ENCODE measurements at places on chromosomes 12 and 14. TPM values are rescaled to one million over a fixed set of nuclear protein-coding genes. Genes with fewer than 3 reads are reported as not detected.

GRCh38 chr12:58293308-58293982, 352.1 kb downstream of the ATP23 start:
- no peak for DNase-seq

- no peak for DNase-seq
Measured at GRCh38 chr14:76870166-76870565, 44.0 kb downstream of the LRRC74A start.

GRCh38 chr14:77052281-77053044, 24.0 kb upstream of the IRF2BPL start:
- no peak for DNase-seq

GRCh38 chr14:80216818-80217217, 5.5 kb upstream of the DIO2 start:
- no peak for DNase-seq

DNA sequence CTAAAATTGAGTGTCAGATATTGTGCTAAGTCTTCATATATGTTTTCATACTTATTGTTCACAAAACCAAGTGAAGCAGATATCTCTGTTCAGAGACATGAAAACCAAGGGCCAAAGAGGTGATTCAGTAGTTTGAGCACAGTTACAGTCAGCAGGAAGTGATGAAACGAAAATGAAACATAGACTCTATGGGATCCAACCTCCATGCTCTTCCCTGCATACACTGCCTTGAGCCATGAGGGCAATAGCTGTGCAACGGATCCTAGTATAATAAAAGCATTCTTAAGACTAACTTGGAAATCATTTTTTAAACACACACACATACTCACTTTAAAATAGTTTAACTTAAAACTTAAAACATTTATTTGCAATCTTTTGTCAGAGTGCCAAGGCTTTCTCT, 27.9 kb downstream of the ESR2 start:
- DNase-seq, result no peak

GRCh38 chr12:131057211-131057721, 103.6 kb downstream of the ADGRD1 start:
- peak; percentile 75 for DNase-seq

GRCh38 chr12:30268041-30268440, 427.6 kb downstream of the IPO8 start:
- no peak for DNase-seq

DNA sequence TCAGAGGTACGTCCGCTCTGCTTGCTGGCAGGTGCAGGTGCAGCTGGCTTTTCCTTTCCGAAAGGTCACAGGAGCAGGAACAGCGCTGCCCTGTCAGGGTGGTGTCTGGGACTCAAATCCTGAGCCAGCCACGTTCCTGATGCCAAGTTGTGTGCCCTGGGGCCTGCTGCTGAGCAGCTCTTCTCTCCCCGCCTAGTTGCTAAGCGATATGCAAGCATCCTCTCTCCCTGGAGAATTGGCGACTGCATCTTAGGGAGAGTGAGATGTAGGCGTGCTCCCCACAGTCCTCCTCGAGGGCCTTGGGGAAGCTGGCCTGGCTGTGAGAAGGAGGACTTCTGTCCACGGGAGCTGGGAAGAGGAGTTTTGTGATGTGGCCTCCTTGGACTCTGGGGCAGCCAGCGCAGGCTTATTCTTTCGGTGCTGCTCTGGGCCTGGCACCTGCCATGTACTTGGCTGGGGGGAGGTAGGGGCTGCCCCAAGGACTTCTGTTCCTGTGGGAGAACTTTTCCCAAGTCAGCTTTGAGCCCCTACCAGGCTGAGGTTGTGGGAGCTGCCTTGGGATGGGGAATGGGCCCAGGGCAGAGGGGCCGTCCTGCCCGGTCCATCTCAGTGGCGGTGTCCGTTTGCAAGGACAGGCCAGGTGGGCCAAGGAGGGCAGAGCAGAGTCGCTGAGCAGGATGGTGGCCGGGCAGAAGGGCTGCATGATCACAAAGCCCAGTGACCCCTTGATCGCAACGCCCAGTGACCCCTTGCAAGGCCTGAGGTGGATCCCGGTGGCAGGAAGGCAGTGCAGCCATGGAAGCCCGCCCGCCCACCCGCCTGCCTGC, 183.5 kb downstream of the ADGRD1 start:
- peak; percentile 81 for DNase-seq

DNA sequence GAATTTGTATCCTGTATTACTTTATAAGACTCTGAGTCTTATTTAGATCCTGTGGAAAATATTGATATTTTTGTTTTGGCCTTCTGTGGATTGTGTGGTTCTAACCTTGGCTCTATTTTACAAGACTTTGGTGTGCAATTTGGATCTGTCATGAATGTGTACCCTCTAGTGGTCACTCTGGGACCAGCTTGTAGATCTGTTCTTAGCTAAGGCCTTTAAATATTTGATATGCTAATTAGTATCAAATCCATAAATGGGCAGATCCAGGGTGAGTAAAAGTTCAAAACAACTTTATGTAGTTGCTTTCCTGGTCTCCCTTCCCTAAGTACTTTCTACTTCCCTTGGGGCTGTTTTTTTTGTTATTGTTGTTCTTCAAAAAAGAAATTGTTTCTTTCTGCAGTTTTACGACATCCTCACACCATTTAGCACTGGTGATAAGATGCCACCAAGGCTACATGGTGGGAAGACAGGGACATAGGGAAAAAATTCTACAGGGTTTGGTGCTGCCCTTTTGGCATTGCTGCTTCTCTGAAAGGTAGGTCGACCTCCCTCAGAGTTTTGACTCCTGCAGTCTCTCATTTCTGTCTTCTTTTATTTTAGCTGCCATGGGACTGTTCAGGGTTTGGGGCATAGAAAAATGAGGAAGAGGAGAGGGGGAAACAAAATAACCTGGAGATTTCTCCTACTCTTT, 238.5 kb downstream of the GPHN start:
- DNase-seq, result no peak

- no peak for DNase-seq
Measured at GRCh38 chr14:103227094-103227768, 104.0 kb downstream of the TNFAIP2 start.

DNA sequence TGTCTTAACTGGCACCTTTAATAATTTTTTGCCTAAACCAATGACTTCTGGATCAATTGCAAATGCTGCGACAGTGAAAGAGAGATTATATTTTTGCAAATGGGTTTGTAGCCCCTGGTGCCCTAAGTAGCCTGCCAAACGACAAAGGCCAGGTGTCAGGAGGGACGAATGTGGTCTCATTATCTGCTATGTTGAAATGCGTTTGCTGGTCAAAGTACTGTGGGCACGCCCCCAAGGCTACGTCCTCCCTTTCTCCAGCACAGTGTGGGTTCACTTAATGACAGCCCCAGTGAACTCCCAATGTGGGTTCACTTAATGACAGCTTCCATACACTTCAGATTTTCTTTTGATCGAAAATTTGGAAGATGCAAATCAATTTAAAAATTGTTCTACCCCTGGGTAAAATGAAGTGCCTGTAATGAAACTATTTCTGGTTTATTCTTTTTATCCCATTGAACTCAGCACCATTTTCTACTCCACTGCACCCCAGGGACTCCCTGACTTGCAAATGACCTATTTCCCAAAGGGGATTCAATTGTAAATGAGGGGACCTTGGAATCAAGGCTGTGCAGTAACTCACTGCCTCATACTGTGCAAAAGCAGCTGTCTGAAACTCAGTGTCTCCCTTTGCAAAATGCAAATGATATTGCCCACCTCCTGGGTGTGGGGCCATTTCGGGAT, 1.4 kb downstream of the SERPINA11 start:
- DNase-seq, result no peak

- DNase-seq, result no peak
Measured at GRCh38 chr12:17134315-17134714, 528.4 kb upstream of the LMO3 start.

DNA sequence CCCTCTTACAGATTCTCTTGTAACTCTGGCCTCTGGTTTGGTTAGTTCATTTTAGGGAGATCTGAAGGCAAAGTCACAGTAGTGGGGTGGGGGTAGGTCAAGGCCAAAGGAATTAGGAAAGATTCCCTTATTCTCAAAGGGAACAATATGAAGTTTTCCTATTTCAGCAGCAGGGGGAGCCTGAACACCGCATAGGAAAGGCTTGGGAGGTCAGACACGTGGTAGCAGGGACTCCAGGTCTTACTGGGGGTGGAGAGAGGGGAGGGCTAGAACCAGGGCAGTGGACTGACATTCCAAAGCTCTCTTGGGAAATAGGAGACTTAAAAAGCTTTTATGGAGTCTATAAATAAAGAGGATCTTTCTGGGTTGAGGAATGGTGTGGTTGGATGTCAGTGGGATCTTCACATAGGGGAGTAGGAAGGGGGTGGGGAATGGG, 1.3 kb downstream of the ZC3H10 start:
- DNase-seq, result no peak

- DNase-seq, result peak; percentile 87
Measured at GRCh38 chr12:50246873-50247612, 36.3 kb downstream of the LIMA1 start.

DNA sequence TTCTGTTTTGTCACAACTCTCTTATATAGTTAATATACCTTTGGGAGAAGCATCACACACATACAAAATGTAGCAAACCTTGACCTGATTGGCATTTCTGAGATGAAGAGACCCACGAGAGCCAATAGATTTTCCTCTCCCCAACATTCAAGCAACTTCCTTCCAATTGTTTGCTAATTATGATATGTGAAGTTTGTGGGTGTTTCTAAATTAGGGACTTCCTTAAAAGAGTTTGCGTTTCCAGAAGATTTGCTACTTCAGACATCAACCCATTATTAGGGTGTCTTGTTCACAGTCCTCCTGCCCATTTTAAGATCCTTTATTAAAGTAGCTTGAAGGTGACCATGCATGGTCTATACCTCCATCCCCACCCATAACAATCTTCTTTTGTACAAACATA, 9.4 kb downstream of the AICDA start:
- DNase-seq, result no peak

Gene RERGL
- 1.4 TPM for total RNA-seq

Gene COX8C
- total RNA-seq, result not detected

Gene FBLN5
- total RNA-seq, result 28.1 TPM

Gene MUCL1
- 114 TPM for total RNA-seq

Gene MANSC4
- not detected for total RNA-seq

Gene GALNT16
- total RNA-seq, result 0.72 TPM

Gene AICDA
- not detected for total RNA-seq

Gene NGB
- not detected for total RNA-seq

Gene TROAP
- total RNA-seq, result 24.2 TPM

Gene NOXRED1
- total RNA-seq, result 0.63 TPM

Data from lower leg skin (tissue), 4 donors.